ENCODE measurements at places on chromosomes 5 and 9.

DNA sequence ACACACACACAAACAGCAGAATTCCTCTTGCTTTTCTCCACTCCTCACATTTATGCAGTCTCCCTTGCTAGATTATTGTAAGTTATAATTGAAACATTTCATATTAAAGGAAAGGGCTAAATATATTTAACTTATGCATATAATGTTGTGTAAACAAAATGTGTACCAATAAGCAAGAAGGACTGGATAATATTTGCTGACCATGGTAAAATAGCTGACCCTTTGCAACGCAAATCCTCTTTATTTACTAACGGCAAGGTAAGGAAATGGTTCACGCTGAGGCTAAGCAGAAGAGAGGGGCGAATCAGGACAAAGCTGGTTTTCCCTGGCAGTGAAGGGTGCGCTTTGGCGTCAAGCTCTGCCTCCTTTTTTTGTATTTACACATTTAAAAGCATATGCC is 154.2 kb upstream of the IRX4 start:
- DNase-seq: no peak

DNA sequence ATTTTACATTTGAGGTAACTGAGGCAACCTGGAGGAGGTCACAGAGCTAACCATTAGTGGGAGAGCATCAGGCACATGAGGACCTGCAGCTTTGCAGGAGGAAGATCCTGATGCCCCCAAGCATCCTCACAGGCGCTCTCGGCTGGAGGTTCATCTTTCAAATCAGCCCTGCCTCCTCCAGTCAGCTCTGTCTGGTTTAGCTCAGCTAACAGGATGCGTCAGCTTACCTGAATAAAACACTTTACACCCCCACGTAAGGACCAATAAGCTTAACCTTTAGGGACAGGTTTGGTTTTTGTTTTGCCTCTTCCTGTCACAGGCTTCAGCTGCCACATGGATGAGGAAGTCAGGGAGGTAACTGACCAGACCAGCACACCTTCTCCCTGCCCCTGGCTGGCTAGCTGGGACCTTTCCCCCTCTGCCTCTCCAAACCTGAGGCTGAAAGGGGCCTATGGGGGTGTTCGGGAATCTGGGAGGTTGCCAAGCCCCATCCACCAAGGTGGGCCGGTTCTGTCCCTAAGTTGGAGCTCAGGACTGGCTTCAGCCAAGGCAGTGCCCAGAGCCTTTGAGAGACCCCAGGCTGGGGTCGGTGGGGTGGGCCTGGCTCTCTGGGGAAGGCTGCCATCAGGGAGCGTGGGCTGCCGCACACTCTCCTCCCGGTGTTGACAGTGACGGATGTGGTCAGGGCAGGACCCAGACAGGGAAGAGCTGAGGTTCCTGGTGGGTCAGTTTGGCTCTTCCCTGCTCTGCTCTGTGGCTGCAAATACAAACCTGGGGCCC is 20.0 kb upstream of the FCN1 start:
- no peak for DNase-seq

GRCh38 chr9:3511551-3511950 is 14.2 kb downstream of the RFX3 start:
- DNase-seq: no peak

DNA sequence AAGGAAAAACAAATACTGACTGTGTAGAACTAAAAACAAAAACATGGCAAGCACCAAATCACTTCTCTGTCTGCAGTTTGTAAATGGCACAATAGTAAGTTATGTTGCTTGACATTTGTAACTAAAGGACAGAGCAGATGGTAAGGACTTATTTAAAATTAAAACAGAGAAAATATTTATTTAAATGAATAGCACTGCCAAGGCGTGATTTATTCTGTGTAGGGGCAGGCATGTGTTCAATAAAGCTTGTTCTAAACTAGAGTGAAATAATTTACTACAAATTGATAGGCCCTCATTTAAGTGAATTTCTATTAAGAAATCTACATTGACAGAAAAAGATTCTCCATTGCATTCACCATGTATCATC is 231.5 kb downstream of the CYLC2 start:
- no peak for DNase-seq

GRCh38 chr5:112799661-112800060 is 61.4 kb upstream of the SRP19 start:
- DNase-seq: no peak
